ENCODE measurements at places on chromosomes 2 and 18. TPM values are rescaled to one million over a fixed set of nuclear protein-coding genes. Genes with fewer than 3 reads are reported as not detected.

The C2orf15 gene
- total RNA-seq, result 0.16 TPM

The SPP2 gene
- not detected for total RNA-seq

The TSGA10 gene
- 3.4 TPM for total RNA-seq

The SNORC gene
- 1.9 TPM for total RNA-seq

The UGT1A4 gene
- total RNA-seq, result not detected

The BOLL gene
- not detected for total RNA-seq

The RUFY4 gene
- not detected for total RNA-seq

The CRACDL gene
- 0.55 TPM for total RNA-seq

The TMEM37 gene
- total RNA-seq, result not detected
